ENCODE measurements at places on chromosomes 16 and 17. TPM values are rescaled to one million over a fixed set of nuclear protein-coding genes. Genes with fewer than 3 reads are reported as not detected.

DNA sequence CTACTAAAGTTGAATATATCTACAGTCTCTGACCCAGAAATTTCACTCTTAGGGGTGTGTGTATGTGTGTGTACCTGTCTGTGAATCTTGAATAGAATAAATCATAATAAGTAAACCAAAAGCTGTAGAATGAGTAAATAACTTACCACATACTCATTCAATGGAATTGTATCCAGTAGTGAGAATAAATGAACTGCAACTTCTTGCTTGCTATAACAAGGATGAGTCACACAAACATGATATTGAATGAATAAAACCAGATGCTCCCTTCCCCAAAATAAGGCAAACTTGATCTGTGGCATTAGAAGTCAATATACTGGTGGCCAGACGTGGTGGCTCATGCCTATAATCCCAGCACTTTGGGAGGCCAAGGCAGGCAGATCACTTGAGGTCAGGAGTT lies 259.8 kb upstream of the MON1B start:
- H3K27ac ChIP-seq: no peak overlapping the region
- no peaks in the 10 kb centered on the region for H3K27me3 ChIP-seq
- H3K36me3 ChIP-seq: no peaks in the 10 kb centered on the region
- no peak overlapping the region for H3K4me3 ChIP-seq
- H3K4me1 ChIP-seq: no peaks in the 10 kb centered on the region

- no peak overlapping the region for H3K27ac ChIP-seq
- no peaks in the 10 kb centered on the region for H3K36me3 ChIP-seq
- H3K4me3 ChIP-seq: no peak overlapping the region
- no peaks in the 10 kb centered on the region for H3K4me1 ChIP-seq
- H3K27me3 ChIP-seq: no peaks in the 10 kb centered on the region
Observed at GRCh38 chr16:8971416-8971815, 7.7 kb upstream of the USP7 start.

DNA sequence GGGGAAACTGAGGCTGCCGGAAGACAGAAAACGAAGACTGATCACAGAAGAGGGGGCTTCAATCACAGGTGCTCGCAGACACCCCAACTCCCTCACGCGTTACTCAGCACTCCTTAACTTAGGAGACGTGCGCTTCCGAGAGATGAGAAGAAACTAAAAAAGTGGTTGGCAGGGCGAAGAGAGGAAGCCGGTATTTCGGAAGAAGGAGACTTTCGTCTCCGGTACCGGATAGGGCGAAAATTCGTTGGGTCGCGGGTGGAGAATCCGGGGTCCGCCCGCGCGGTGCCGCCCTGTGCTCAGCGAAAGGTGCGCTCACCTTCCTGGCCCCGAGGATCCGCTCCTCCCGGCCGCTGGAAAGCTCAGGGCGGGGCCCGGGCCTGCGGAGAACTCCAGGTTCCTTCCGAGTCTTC lies 917 bp upstream of the TBX2 start:
- no peaks in the 10 kb centered on the region for H3K36me3 ChIP-seq
- H3K4me1 ChIP-seq: peaks cover 7% of the 10 kb centered on the region

HS3ST2 gene
- polyA plus RNA-seq: not detected

PRR15L gene
- 43.0 TPM for polyA plus RNA-seq

All from left lung (tissue), 14 donors.